Stomach (tissue), 19 donors: ENCODE measurements at places on chromosomes 7 and 10. TPM values are rescaled to one million over a fixed set of nuclear protein-coding genes. Genes with fewer than 3 reads are reported as not detected.

TECTB gene
- polyA plus RNA-seq, result not detected

- no peaks in the 10 kb centered on the region for H3K36me3 ChIP-seq
- no peaks in the 10 kb centered on the region for H3K27me3 ChIP-seq
- DNase-seq, result peak; percentile 63
- H3K27ac ChIP-seq, result peak overlapping the region; percentile 96
- H3K4me3 ChIP-seq, result peak overlapping the region; percentile 47
- H3K4me1 ChIP-seq, result peaks cover 27% of the 10 kb centered on the region
Observed at GRCh38 chr7:4724648-4725013, 42.5 kb downstream of the FOXK1 start.

ECHDC3 gene
- polyA plus RNA-seq, result 31.9 TPM

WASHC2A gene
- 15.5 TPM for polyA plus RNA-seq

DNA sequence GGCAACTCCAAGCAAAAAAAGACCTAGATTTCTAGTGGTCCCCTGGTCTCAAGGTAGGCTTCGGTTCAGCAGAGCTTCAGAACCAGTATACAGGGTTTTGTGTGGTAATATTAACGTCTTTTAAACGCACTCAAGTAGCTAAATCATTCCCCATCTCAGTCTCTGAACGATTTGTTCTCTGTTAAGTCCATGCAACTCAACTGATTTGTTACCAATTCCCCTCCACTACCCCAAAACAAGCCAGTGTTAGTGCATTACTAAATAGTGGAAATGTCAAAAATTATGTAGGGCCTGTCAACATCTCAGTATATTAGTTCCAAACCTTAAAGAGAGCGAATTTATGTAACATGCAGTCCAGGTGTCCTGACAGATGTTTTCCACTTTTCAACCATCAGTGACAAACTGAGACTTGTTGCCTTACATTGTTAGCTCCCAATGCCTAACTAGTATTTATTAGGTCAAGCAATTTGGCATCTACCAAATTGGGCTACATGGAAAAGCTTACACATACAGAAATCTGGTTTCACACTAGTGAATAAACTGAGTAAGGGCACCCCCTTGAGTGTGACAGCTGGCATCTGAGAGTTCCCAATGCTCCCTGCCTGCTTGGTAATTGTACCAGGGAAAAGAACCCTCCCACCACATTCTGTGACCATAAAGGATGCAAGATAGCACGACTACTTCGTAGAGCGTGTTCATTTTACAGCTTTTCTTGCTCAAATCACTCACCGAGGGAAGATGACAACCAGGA, 12.2 kb downstream of the HNRNPA2B1 start:
- H3K27me3 ChIP-seq, result no peaks in the 10 kb centered on the region
- H3K36me3 ChIP-seq, result peaks cover 57% of the 10 kb centered on the region
- peak overlapping the region; percentile 27 for H3K27ac ChIP-seq
- DNase-seq, result no peak
- peaks cover 23% of the 10 kb centered on the region for H3K4me1 ChIP-seq
- H3K4me3 ChIP-seq, result no peak overlapping the region

GRCh38 chr10:48880016-48880705, 59.5 kb downstream of the LRRC18 start:
- no peaks in the 10 kb centered on the region for H3K36me3 ChIP-seq
- no peak for DNase-seq
- H3K4me3 ChIP-seq, result no peak overlapping the region

IGF2BP3 gene
- not detected for polyA plus RNA-seq

- H3K27ac ChIP-seq, result peak overlapping the region; percentile 64
- H3K4me1 ChIP-seq, result peaks cover 52% of the 10 kb centered on the region
- no peaks in the 10 kb centered on the region for H3K36me3 ChIP-seq
- peaks cover 30% of the 10 kb centered on the region for H3K27me3 ChIP-seq
- peak overlapping the region; percentile 40 for H3K4me3 ChIP-seq
Observed at GRCh38 chr10:114045136-114046086, 1.7 kb downstream of the ADRB1 start.

DNA sequence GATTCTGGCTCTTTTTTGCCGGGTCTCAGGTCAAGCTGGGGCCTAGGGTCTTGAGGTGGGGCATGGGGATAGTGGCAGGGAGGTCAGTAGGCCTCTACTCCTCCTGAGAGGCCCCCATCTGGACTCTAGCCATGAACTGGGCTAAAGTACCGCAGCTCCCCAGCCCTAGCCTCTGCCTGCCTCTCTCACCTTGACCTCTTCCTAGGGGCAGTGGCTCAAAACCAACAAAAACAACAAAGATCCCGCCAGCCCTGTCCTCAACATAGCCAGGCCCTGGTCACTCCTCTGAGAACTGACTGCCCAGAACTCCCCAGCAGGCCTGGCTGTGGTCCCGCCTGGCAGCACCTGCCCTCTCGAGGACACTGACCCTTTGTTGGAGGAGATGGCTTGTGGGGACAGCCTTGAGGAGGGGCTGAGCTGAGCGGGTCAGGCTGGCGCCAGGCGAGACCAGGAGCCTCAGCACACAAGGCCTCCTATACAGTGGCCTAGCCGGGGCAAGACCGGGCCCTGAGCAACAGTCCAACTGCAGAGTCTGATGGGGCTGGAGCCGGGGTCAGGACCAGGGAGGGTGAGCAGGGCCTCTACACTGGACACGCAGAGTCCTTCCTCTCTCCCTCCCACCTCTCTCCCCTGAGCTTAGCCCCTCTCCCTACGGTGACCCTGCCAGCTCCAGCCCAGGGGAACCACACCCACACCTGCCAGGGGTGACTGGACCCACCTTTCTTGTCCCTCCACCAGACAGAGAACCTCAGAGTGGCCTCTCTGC, 11.6 kb upstream of the PPIF start:
- no peak overlapping the region for H3K4me3 ChIP-seq
- H3K36me3 ChIP-seq, result no peaks in the 10 kb centered on the region
- no peak overlapping the region for H3K27ac ChIP-seq
- no peaks in the 10 kb centered on the region for H3K27me3 ChIP-seq

- H3K4me3 ChIP-seq, result no peak overlapping the region
- no peaks in the 10 kb centered on the region for H3K36me3 ChIP-seq
- H3K4me1 ChIP-seq, result peaks cover 16% of the 10 kb centered on the region
- H3K27ac ChIP-seq, result no peak overlapping the region
- no peaks in the 10 kb centered on the region for H3K27me3 ChIP-seq
Observed at GRCh38 chr10:92845921-92846320, 2.4 kb upstream of the EXOC6 start.

- peak; percentile 40 for DNase-seq
- H3K27ac ChIP-seq, result peak overlapping the region; percentile 4
- H3K27me3 ChIP-seq, result no peaks in the 10 kb centered on the region
Observed at GRCh38 chr10:63164166-63164623, 31.1 kb downstream of the NRBF2 start.

DNA sequence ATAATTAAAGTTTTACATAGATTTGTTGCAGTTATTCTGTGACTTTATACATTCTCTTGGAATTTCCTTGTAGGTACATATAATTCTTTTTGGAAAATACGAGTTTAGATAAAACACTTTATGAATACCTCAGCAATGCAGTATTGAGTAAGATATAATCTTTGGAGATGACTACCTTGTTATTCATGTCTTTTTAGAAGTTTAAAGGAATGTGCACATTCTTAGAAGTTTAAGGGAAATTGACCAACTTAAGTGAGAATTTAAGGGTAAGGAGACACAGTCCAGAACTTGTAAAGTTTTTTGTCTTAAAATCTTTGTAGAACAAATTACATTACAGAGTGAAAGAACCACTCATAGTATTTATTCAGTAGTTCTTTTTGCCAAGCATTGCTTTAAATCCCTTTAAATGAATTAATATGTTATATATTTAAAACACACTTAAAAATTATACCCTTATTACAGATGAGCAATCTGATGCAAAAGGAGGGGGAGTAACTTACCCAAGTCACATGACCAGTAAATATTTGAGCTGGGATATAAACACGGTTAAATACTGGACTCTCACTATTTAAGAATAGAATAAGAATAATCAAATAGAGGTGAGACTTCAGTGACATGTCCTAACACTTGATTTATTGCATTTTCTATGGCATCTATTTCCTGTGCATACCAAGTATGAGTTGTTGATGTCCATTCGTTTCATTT, 139.5 kb upstream of the FERD3L start:
- H3K4me1 ChIP-seq, result no peaks in the 10 kb centered on the region
- H3K27me3 ChIP-seq, result no peaks in the 10 kb centered on the region
- no peak for DNase-seq
- H3K27ac ChIP-seq, result no peak overlapping the region
- H3K4me3 ChIP-seq, result no peak overlapping the region

DNA sequence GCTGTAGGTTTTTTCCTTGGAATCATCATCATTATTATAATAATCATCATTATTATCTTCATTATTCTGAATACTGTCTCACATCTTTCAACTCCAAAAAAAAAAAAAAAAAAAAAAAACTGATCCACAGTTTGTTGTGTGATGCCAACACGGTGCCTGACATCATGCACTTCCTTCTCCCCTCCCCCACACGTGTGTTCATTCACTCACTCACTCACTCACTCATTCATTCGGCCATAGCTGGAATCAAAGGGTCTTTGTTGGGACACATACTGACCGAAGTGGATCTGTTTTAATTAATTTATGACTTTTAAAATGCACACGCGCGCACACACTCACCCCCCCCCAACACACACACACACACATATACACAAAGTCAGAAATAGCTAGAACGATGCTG, 177.8 kb downstream of the PIP4K2A start:
- DNase-seq, result no peak
- no peaks in the 10 kb centered on the region for H3K27me3 ChIP-seq
- no peaks in the 10 kb centered on the region for H3K4me1 ChIP-seq
- no peak overlapping the region for H3K4me3 ChIP-seq
- H3K27ac ChIP-seq, result no peak overlapping the region

DNA sequence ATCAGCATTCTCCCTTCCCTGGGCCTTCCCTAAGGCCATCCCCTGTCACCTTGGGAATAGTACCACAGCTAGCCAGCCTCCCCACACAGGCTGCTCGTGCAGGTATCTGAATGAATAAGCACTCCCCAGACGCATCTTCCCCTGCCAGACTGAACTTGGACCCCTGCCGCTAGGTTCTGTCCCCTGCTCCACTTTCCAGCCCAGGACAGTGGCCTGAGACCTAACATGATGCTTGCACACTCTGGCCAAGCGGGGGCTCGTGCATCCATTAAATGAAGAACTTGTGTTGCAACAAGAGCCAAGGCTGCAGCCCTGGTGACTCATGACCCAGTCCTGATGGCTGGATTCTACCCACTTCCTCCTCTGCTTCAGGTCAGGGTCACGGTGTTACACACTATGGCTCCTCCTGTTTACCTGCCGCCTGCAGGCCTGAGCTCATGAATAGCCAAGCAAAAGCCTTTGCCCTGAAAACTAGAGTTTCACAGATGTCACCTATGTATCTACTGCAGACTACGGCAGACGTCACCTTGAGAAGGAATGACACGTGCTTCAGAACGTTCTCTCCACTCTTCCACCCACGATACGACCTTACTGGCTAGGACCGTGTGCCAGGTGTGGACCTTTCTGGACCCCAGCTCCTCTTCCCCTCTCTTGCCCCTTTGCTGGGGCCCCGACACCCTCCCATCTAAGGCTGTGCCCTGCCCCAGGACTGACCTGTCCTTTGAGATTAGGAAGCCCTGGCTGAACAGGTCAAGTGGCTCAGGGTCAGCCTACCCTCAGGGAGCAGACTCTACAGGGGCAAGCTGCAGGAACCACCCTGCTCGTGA, 6.5 kb downstream of the ASB13 start:
- peak overlapping the region; percentile 53 for H3K27ac ChIP-seq
- no peaks in the 10 kb centered on the region for H3K27me3 ChIP-seq
- no peak overlapping the region for H3K4me3 ChIP-seq
- peak; percentile 86 for DNase-seq
- H3K36me3 ChIP-seq, result no peaks in the 10 kb centered on the region

- H3K27me3 ChIP-seq, result no peaks in the 10 kb centered on the region
- H3K36me3 ChIP-seq, result peaks cover 45% of the 10 kb centered on the region
- DNase-seq, result no peak
Observed at GRCh38 chr10:14949291-14949690, 4.6 kb downstream of the DCLRE1C start.

GRCh38 chr10:117993166-117993565, 53.6 kb downstream of the RAB11FIP2 start:
- no peak overlapping the region for H3K4me3 ChIP-seq
- DNase-seq, result no peak
- no peak overlapping the region for H3K27ac ChIP-seq
- H3K36me3 ChIP-seq, result no peaks in the 10 kb centered on the region
- H3K27me3 ChIP-seq, result no peaks in the 10 kb centered on the region

LIPM gene
- not detected for polyA plus RNA-seq

GRCh38 chr10:14749070-14749809, 25.5 kb downstream of the FAM107B start:
- H3K27ac ChIP-seq, result peak overlapping the region; percentile 76
- peaks cover 41% of the 10 kb centered on the region for H3K4me1 ChIP-seq
- H3K27me3 ChIP-seq, result no peaks in the 10 kb centered on the region
- no peak overlapping the region for H3K4me3 ChIP-seq
- DNase-seq, result peak; percentile 55

ATP6V0A4 gene
- polyA plus RNA-seq, result not detected

DNA sequence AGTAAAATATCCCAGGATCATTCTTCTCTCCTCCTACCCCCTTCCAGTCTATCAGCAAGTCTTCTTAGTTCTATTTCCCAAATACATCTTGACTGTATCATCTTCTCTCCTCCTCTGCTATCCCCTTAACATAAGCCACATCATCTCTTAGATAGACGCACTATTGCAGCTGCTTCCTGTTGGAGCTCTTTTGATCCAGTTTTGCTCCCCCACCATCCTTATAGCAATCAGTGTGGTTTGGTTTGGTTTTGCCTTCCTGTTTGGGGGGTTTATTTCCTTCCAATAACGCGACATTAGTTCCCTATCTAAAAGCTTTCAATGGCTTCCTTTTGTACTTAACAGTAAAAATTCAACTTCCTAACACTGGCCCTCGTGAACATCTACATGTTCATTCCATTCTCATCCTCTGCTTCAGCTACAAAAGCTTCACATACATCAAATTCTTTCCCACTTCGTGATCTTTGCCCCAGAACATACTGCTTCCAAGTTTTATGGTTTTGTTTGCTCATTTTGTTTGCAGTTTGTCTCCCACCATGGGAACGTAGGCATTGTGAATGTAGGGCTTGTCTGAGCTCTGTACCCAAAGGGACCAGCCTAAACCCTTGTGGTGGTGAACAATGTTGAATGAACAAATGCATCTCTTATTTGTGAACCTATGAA, 33.7 kb upstream of the PLXDC2 start:
- H3K27ac ChIP-seq, result no peak overlapping the region
- H3K4me1 ChIP-seq, result no peaks in the 10 kb centered on the region
- no peak for DNase-seq
- H3K27me3 ChIP-seq, result no peaks in the 10 kb centered on the region

SFTPA1 gene
- polyA plus RNA-seq, result 0.75 TPM

SLC18A3 gene
- polyA plus RNA-seq, result 0.20 TPM

- no peak overlapping the region for H3K27ac ChIP-seq
- DNase-seq, result no peak
- H3K36me3 ChIP-seq, result no peaks in the 10 kb centered on the region
Observed at GRCh38 chr10:22244001-22244400, 26.2 kb upstream of the EBLN1 start.

- peaks cover 18% of the 10 kb centered on the region for H3K4me1 ChIP-seq
- H3K4me3 ChIP-seq, result no peak overlapping the region
- no peaks in the 10 kb centered on the region for H3K27me3 ChIP-seq
- DNase-seq, result no peak
- no peak overlapping the region for H3K27ac ChIP-seq
Observed at GRCh38 chr10:24556126-24556749, 167.4 kb downstream of the ARHGAP21 start.

GRCh38 chr7:114414156-114415063, at the start of gene FOXP2:
Gene FOXP2, plus strand, starts transcription at chr7:114414815. Its CDS starts 11,697 bp downstream, at chr7:114426512.
- peak within 1 kb of the TSS; percentile 22 for H3K4me3 ChIP-seq
- peaks cover 33% of the 10 kb centered on the region for H3K4me1 ChIP-seq
- no peaks in the 10 kb centered on the region for H3K36me3 ChIP-seq
- H3K27ac ChIP-seq, result no peak within 1 kb of the TSS
- DNase-seq, result no peak
- H3K27me3 ChIP-seq, result no peaks in the 10 kb centered on the region

RNF133 gene
- polyA plus RNA-seq, result not detected

BET1 gene
- 29.6 TPM for polyA plus RNA-seq
